ENCODE measurements at places on chromosomes 2 and 18.

DNA sequence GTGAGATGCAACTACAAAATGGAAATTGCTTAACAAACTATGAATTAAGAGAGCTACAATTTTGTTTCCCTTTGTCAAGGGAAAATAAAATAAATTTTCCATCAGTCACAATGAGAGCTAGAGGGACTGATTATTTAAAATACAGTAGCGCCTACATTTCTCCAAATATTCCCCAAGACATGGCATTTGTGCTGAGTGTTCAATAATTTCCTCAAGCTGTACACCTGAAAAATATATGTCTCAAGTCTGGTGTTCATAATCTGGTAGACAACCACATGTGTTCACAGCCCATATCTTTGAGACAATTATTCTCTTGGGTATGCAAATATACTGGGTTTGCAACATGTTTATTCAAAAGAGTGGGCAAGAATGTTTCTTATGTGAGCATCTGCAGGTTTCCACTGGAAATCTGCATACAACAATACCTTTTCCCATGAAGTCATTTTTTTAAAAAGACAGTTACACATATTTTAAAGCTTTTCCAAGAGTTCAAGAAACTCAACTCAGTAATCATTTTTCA lies 240.1 kb upstream of the VRK2 start:
- DNase-seq, result no peak

- DNase-seq, result no peak
These were observed 68.2 kb downstream of the ZNF516 start for GRCh38 chr18:76426737-76427305.

GRCh38 chr2:60555066-60555782 lies 1.8 kb upstream of the BCL11A start:
- DNase-seq, result peak; percentile 43

- DNase-seq, result no peak
These were observed 15.6 kb downstream of the KIF3C start for GRCh38 chr2:25966531-25967270.

DNA sequence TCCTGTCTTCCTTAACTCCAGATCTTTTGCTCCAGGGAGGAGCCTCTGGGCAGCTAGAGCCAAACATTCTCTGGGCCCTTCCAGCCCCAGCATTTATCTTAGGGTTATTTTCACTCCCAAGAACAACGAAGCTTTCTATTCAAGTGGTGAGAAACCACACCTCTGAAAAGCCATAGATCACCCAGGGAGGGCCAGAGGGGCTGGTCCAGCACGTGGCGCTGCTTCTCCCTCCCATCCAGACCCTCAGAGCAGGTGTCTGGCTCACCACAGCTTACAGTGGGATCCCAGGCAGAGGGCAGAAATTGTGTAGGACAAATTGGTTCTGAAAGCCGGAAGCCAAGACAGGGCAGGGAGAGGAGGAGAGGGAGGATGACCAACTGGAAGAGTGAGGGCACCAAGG lies 74.0 kb upstream of the PKDCC start:
- no peak for DNase-seq

- DNase-seq, result no peak
These were observed 467.6 kb downstream of the RNF144A start for GRCh38 chr2:7384773-7385349.

DNA sequence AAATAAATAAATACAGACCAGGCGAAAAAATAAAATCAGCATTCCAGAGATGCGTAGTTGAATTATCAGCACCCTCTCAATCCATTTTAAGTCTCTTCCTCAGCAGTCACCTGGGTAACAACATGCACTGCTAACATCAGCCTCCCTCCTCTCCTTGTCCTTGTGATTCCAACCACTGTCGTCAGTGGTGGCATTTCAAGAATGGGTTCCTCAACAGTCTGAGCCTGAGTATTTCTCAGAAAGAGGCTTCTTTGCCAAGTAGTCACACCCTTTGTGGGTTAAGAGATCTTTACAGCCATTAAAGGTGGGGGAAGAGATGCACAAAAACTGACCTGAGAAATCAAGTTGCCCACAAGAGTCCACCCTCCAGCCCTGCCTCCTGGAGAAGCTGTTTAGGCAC lies 39.0 kb downstream of the NOL10 start:
- DNase-seq, result no peak

DNA sequence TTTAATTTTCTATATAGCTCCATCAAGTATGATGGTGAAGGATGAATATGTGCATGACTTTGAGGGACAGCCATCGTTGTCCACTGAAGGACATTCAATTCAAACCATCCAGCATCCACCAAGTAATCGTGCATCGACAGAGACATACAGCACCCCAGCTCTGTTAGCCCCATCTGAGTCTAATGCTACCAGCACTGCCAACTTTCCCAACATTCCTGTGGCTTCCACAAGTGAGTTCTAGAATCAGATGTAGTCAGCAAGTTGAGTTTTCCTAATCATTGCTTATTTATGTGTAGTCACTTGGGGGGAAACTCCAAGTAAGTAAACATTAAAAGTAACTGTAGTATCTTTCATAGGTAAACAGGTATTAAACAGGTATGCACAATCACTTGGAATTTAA lies 24.8 kb downstream of the SMAD4 start:
- DNase-seq, result no peak

- DNase-seq, result no peak
These were observed 137.1 kb downstream of the CBLN2 start for GRCh38 chr18:72407048-72407447.

- DNase-seq, result no peak
These were observed 69.8 kb upstream of the RASGRP3 start for GRCh38 chr2:33406622-33407021.

DNA sequence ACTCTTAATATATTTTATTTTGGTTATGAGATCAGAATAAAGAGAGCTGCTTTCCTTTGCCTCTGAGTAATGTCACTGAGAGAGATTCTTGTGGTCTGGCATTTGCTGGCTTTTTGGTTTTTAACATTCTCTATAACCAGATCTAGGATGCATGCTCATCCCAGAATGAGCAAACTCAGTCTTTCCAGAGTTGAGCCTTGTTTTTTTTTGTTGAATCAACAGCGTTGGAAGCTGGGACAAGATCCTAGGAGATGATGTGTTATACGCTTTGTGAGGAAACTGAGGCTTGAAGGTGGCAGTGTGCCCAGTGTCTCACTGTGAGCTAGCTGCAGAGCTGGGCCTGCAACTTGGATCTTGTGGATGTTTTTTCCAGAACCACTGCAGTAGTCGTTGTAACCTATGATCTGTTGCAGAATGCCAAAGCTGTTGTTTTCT lies 19.5 kb downstream of the MYO1B start:
- DNase-seq, result no peak

GRCh38 chr2:64627860-64628841 lies 25.6 kb downstream of the SERTAD2 start:
- DNase-seq, result no peak

GRCh38 chr18:6557057-6557769 lies 142.5 kb upstream of the L3MBTL4 start:
- no peak for DNase-seq

- DNase-seq, result no peak
These were observed 26.3 kb downstream of the CTIF start for GRCh38 chr18:48565105-48565504.

DNA sequence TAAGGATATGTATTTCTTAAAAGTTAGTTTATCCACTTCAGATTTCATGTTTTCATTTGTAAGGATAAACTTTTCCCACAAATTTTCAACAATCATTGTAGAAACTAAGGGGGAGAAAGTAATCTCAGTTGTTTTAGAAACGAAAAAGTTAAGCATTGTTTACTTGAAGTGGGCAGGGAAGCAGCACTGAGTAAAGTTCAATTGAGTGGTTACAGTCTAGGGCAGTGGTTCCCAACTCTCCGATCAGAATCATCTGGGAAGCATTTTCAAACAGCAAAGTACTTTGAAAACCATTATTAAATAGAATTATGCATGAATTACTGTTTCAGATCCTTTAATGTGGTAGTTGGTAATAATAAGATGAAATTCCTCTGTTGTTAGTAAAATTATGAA lies 12.5 kb downstream of the MRPL35 start:
- no peak for DNase-seq

- DNase-seq, result no peak
These were observed 69.6 kb downstream of the SLC66A3 start for GRCh38 chr2:11224887-11225286.

DNA sequence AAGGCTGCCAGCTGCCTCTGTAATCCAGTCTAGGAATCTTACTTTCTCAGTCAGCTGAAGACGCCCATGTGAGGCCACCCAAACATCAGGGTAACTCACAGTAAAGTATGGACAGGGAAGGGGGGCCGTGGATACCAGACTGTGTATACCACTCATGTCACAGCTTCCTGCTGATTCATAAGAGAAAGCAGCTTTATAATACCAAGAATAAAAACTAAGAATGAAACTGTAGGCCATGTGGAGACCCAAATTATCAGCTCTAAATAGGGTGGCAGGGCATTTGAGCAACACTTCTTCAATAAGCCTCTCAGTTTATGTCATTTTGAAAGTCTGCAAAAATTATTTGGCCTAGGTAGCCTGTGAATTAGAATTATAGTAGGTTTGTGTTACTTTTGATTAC lies 115.0 kb upstream of the CDCA7 start:
- DNase-seq, result no peak

- no peak for DNase-seq
These were observed 29.2 kb downstream of the CROCC2 start for GRCh38 chr2:240935103-240935876.

DNA sequence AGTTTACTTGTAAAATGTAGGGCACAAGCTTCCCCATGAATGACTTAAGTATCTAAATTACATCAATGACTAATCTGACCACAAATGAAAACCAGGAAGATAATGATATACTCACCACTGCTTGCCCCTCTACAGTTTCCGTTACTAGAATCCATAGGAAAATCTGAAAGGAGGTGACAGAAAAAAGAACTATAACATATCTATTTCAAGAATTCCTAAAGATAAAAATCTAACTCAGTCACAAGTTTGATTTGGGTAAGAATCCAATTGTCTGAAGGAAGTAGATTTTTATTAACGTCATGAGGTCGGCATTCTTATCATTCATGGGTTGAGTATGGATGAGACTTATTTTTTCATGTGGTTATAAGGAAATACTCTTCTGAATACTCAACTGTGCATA lies 7.8 kb downstream of the FRZB start:
- no peak for DNase-seq

DNA sequence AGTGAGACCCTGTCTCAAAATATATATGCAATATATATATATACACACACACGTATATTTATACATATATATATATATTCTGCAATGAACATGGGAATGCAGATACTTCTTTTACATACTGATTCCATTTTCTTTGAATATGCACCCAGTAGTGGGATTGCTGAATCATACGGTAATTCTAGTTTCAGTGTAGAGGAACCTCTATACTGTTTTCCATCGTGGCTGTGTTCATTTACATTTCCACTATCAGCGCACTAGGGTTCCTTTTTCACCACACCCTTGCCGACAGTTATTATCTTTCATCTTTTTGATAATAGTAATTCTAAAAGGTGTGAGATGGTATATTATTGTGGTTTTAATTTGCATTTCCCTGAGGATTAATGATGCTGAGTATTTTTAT lies 52.3 kb upstream of the SLC39A10 start:
- no peak for DNase-seq

GRCh38 chr2:23445450-23445868 lies 60.5 kb downstream of the KLHL29 start:
- no peak for DNase-seq

DNA sequence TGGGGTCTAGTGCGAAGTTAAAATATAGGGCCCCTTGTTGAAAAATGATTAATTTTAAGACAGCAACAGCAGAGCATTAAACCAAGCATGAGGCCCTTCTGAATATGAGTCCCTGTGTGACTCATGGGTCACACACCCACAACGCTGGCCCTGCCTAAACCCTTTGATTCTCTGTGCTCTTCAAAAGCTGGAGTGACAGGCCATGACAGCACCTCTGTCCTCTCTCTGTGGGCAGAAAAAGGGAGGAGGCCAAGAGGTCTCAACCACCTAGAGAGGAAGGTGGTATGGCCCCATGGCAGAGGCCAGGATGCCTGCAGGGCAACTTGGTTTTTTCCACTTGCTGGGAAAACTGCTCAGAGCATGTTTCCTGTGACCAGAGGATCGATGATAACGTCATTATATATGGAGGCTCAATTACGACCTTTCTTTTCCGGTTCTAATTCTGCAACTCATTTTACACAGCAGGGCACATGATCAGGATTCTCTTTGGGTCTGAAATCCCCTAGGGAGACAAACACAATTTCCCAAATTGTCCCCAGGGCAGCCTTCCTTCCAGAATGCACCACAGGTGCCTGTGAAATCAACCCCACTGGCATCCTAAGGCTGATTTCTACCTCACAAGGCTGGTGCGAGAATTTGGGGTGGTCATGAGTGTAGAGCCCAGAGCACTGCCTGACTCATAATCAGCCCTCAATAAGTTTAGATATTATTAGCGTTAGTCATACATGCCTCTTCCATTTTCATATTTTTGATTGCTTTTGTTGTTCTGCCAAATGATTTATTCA lies 102.0 kb upstream of the PPP1CB start:
- DNase-seq, result no peak

GRCh38 chr2:9287400-9288045 lies 80.9 kb downstream of the ASAP2 start:
- no peak for DNase-seq

DNA sequence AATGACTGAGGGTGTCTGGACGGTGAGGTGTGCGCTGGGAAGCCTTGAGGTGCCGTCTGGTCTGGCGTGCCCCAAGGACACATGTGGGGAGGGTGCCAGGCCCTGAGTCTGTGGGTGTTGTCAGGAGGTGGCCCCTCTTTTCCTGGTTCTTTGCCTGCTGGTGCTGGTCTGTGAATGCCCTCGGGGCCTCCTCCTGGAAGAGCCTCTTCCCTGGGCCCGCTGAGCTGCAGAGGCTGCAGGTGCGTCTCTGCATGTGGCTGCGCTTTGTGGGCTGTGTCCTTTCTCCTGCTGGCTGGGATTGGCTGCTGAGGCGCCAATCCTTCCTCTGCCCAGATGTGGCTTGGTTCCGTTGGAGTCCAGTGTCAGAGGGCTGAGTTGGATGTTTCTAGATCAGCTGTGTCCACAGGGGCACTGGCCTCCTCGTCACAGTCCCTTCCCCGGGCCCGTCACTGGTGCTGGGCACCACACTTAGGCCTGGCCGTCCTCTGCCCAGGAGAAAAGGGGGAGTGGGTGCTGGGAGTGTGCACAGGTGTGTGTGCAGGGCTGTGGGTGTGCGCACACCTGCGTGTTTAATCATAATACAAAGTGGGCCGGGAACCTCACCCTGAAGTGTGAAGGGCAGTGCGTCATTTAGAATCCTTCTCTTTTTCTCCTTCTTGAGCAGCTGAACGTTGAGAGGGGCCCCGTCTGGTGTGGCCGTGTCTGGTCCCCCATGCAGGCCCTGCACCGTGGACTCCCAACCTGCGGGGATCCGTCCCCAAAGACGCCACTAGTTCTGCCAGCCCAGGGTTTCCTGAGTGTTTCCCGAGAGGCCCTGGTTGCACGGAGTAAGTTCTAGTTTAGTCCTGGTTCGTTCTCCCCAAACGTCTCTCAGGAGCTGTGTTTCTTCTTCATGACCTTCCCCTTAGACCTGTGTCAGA lies 35.5 kb downstream of the RTP5 start:
- DNase-seq, result no peak

- no peak for DNase-seq
These were observed 72.4 kb upstream of the IL1R1 start for GRCh38 chr2:102070058-102070642.
